ENCODE measurements at places on chromosomes 6 and 20. TPM values are rescaled to one million over a fixed set of nuclear protein-coding genes. Genes with fewer than 3 reads are reported as not detected.

DNA sequence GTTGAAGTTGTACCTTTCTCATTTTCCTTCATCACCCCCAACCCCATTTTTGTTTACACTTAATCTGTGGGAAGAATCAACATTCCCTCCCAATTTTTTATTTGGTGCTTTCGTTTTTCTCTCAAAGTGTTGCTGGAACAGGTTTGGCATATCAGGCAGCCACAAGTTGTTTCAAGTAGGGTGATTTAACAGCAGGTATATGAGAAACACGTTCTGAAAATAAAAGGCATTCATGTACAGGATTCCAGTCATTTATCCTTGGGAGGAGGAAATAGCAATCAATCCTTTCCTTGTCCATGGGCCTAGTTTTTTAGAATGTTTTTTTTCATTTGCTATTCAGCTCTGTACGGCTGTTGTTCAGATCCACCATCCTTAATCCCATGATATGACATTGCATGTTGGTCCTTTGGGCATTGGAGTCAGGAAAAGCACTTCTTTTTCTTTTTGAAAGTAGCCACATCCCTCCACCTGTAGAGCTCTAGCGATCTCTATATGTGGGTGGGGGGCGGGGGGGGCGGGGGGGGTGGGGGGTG is 120.2 kb downstream of the JARID2 start:
- H3K27ac ChIP-seq, result peak overlapping the region; percentile 16
- no peak for DNase-seq
- H3K27me3 ChIP-seq, result no peaks in the 10 kb centered on the region
- H3K4me3 ChIP-seq, result no peak overlapping the region
- H3K4me1 ChIP-seq, result peaks cover 72% of the 10 kb centered on the region

DNA sequence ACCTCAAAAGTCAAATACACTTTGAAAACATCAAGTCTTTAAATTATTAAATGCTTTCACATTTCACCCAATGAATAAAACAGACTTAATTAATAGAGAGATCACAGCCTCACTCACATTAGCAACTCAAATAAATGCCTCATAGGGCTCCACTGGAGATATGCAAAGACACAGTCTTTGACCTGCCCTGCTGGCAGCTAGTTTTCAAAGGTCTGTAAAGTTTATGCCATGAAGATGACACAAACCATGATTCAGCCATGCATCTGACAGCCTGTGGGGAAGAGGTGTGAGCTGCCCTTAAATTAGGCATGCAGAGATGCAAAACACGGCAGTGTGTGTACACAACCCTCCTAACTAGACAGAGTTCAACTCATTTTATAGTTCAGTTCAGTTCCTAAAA is 83.6 kb downstream of the PAK5 start:
- no peaks in the 10 kb centered on the region for H3K36me3 ChIP-seq
- no peak for DNase-seq
- no peak overlapping the region for H3K27ac ChIP-seq
- no peaks in the 10 kb centered on the region for H3K27me3 ChIP-seq

DNA sequence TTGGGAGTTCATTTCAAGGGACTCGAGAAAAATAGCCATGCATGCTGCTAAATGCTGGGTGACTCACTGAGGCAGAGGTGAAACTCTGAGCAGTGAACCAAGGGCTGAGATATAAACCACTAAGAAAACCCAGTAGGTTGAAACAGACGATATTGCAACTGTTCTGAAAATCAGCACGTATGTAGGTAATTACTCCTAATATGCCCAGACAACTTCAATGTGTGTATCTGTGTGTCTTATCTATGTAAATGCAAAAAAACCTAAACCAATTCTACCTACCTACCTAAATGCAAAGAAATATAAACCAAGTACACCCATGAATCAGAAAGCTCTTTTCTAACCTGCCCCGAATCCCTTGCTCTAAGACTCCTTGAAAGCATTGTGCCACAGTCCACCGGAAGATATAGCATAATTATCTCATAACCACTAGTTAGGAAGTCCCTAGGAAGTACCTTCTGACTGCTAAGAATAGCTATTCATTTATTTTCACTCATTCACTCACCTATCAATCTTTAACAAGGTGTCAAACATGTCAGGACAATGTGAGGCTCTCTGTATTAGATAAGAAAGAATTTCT is 458.7 kb upstream of the RUNX2 start:
- H3K27ac ChIP-seq, result no peak overlapping the region
- H3K4me3 ChIP-seq, result no peak overlapping the region
- no peaks in the 10 kb centered on the region for H3K36me3 ChIP-seq

DNA sequence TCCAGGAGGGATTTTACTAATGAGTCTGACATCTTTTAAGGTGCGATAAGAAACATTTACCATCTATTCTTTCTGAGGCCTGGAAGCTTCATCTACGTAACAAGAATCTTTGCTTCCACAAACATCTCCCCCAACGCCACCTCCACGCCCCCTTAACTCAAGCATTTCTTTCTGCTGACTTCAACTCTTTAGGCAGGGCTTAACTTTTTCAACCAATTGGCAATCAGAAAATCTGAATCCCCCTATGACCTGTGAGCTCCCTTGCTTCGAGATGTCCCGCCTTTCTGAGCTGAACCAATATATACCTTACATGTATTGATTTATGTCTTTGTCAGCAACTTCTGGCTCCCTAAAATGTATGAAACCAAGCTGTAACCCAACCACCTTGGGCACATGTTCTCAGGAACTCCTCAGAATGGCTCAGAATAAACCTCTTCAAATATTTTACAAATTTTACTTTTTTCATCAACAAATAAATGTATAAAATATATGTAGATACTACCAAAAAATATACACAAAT is 11.5 kb downstream of the OR2H2 start:
- H3K36me3 ChIP-seq, result no peaks in the 10 kb centered on the region
- no peaks in the 10 kb centered on the region for H3K4me1 ChIP-seq
- no peaks in the 10 kb centered on the region for H3K27me3 ChIP-seq

- H3K27ac ChIP-seq, result no peak overlapping the region
- H3K4me1 ChIP-seq, result no peaks in the 10 kb centered on the region
- peak; percentile 49 for DNase-seq
- no peak overlapping the region for H3K4me3 ChIP-seq
- no peaks in the 10 kb centered on the region for H3K36me3 ChIP-seq
Measured at GRCh38 chr6:8707956-8708772, 272.8 kb upstream of the SLC35B3 start.

GRCh38 chr6:160293844-160294243 is 35.2 kb upstream of the SLC22A2 start:
- no peak overlapping the region for H3K27ac ChIP-seq

DNA sequence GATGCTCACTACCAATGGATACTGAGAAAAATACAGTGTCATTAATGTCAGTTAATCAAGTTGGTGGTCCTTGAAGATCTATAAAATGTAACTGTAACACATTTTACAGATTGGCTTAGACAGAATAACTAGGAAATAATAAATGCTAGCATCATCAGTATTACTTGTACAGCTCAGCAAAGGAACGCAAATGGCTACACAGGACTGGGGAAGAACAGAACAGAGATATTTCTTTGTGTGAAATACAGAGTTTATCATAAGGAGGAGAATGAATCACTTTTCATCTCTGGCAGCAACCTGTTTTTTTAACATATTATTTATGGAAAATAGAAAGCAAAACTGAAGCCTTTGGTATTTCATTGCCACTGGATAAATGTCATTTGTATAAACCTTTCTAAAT is 8.2 kb upstream of the QKI start:
- H3K4me3 ChIP-seq, result peak overlapping the region; percentile 35
- H3K27ac ChIP-seq, result no peak overlapping the region
- peaks cover 11% of the 10 kb centered on the region for H3K4me1 ChIP-seq
- no peak for DNase-seq

DNA sequence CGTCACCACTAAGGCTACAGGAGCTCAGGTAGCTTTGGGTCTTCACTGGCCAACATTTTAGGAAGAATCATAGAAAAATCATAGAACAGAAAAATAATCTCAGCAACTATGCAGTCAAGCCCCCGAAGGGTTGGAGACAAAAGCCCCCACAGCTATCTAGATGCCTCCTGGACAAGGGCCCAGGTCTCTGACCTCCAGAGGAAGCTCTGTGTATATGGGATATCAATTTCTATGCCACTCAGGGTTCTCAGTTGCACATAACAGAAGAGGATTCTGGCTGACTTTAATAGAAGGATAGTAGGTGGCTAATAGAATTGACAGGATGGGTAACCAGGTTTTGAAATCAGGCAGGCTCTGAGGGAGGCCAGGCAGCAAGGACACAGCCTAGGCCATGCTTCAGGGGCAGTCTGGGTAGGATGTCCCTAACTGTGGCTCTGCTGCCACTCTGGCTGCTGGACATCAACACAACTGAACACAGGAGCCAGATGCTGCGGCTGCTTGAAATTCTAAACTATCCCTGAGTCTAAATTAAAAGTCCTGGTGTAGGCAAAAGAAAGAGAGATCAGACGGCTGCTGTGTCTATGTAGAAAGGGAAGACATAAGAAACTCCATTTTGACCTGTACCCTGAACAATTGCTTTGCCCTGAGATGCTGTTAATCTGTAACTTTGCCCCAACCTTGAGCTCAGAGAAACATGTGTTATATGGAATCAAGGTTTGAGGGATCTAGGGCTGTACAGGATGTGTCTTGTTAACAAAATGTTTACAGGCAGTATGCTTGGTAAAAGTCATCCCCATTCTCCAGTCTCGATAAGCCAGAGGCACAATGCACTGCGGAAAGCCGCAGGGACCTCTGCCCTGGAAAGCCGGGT is 65.6 kb downstream of the TRMT6 start:
- H3K4me1 ChIP-seq, result no peaks in the 10 kb centered on the region
- DNase-seq, result no peak
- no peaks in the 10 kb centered on the region for H3K27me3 ChIP-seq
- H3K4me3 ChIP-seq, result no peak overlapping the region
- no peak overlapping the region for H3K27ac ChIP-seq

- H3K27me3 ChIP-seq, result peaks cover 15% of the 10 kb centered on the region
- no peak for DNase-seq
- no peak overlapping the region for H3K4me3 ChIP-seq
- peaks cover 32% of the 10 kb centered on the region for H3K4me1 ChIP-seq
Measured at GRCh38 chr20:9071976-9072726, 3.3 kb downstream of the PLCB4 start.

DNA sequence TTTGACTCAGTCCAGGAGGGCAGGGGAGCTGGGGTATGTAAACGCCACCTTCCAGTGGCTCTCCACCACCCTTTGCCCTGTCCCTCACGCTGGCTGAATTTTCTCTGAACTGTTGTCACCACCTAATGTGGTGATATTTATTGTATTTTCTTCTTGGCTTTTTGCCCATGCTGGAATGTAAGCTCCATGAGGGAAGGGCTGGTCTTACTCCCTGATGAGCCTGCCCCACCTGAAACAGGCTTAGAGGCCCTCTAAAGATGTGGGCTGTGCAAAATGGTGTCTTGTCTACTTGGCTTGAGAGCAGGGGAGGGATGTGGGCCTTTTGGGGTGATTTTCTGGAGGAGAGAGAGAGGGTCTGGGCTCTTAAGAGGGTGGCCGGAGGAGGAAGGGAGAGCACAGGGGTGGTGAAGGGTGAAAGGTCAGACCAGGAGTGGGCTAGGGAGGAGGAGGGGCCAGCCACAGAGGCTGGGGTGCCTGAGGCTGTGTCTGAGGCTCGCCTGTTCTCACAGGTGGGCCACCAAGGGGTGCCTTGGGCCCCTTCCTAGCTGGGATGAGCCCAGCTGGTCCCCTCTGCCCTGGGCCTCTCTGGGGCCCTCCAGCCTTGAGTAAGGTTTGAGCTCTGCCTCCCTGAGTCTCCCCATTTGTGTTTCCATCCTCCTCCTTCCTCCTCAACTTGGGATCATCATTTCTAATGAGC is 37.3 kb downstream of the SPDEF start:
- no peak overlapping the region for H3K4me3 ChIP-seq
- H3K27me3 ChIP-seq, result no peaks in the 10 kb centered on the region
- H3K4me1 ChIP-seq, result no peaks in the 10 kb centered on the region

- H3K4me1 ChIP-seq, result no peaks in the 10 kb centered on the region
- DNase-seq, result no peak
- H3K27me3 ChIP-seq, result no peaks in the 10 kb centered on the region
- H3K36me3 ChIP-seq, result no peaks in the 10 kb centered on the region
- H3K27ac ChIP-seq, result no peak overlapping the region
Measured at GRCh38 chr20:61887596-61888093, 178.0 kb downstream of the TAF4 start.

- DNase-seq, result no peak
- no peaks in the 10 kb centered on the region for H3K36me3 ChIP-seq
- H3K4me3 ChIP-seq, result no peak overlapping the region
- H3K27ac ChIP-seq, result no peak overlapping the region
Measured at GRCh38 chr20:9744551-9744950, 94.3 kb downstream of the PAK5 start.

- H3K27me3 ChIP-seq, result peaks cover 26% of the 10 kb centered on the region
- H3K4me1 ChIP-seq, result no peaks in the 10 kb centered on the region
- no peak overlapping the region for H3K4me3 ChIP-seq
- no peaks in the 10 kb centered on the region for H3K36me3 ChIP-seq
- no peak for DNase-seq
Measured at GRCh38 chr6:28710466-28711191, 184.9 kb downstream of the GPX5 start.

- no peak overlapping the region for H3K27ac ChIP-seq
- no peak overlapping the region for H3K4me3 ChIP-seq
- H3K4me1 ChIP-seq, result peaks cover 19% of the 10 kb centered on the region
- H3K27me3 ChIP-seq, result no peaks in the 10 kb centered on the region
- H3K36me3 ChIP-seq, result no peaks in the 10 kb centered on the region
- no peak for DNase-seq
Measured at GRCh38 chr6:47034421-47034820, 7.7 kb downstream of the ADGRF1 start.

DNA sequence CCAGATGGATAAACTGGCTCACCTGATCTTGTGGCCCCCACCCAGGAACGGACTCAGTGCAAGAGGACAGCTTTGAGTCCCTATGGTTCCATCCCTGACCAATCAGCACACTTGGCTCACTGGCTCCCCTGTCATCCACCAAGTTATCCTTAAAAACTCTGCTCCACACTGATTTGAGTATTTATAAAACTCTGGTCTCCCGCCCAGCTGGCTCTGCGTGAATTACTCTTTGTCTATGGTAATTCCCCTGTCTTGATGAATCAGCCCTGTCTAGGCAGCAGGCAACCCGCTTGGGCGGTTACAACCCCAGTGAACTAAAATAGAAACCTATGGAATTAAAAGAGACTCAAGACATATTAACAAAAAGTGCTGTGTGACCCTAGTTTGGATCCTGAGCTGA is 38.1 kb upstream of the CD83 start:
- no peaks in the 10 kb centered on the region for H3K27me3 ChIP-seq
- H3K27ac ChIP-seq, result no peak overlapping the region
- H3K36me3 ChIP-seq, result no peaks in the 10 kb centered on the region
- no peak overlapping the region for H3K4me3 ChIP-seq
- DNase-seq, result peak; percentile 26

- no peak overlapping the region for H3K4me3 ChIP-seq
- peaks cover 72% of the 10 kb centered on the region for H3K36me3 ChIP-seq
- H3K27me3 ChIP-seq, result no peaks in the 10 kb centered on the region
Measured at GRCh38 chr20:32312718-32313424, 35.4 kb downstream of the KIF3B start.

The TAF4 gene
- total RNA-seq, result 9.5 TPM

The CBLN4 gene
- not detected for total RNA-seq

The CRISP2 gene
- total RNA-seq, result not detected

The ADGB gene
- total RNA-seq, result 0.29 TPM

The GPR6 gene
- total RNA-seq, result not detected

The ANKEF1 gene
- total RNA-seq, result 1.2 TPM

The ZNF311 gene
- 6.7 TPM for total RNA-seq
